ENCODE measurements at places on chromosomes 12 and 14.

GRCh38 chr12:116878567-116879508 lies 2.4 kb downstream of the HRK start:
- DNase-seq, result no peak

- no peak for DNase-seq
Observed at GRCh38 chr14:87995500-87996290, 2.7 kb upstream of the GALC start.

DNA sequence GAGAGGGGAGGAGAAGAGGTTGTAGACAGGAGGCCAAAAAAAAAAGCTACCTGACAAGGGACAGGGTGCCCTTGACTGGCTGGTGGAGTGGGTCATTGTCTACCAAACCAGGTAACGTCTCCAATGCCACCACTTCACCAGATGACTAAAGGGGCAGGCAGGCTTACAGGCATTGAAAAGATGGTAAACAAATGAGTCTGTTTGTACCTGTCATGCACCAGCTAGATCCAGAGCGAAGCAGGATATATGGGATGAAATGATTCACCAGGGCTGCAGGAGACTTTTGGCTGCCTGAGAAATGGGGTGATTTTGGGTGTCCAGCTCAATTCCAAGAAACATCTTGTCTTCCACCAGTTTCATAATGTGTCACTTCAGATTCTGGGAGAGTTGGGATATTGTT lies 4.0 kb downstream of the C12orf54 start:
- no peak for DNase-seq

- no peak for DNase-seq
Observed at GRCh38 chr12:78375461-78375860, 489.1 kb upstream of the SYT1 start.

- no peak for DNase-seq
Observed at GRCh38 chr12:124361996-124362395, 67.1 kb downstream of the RFLNA start.

DNA sequence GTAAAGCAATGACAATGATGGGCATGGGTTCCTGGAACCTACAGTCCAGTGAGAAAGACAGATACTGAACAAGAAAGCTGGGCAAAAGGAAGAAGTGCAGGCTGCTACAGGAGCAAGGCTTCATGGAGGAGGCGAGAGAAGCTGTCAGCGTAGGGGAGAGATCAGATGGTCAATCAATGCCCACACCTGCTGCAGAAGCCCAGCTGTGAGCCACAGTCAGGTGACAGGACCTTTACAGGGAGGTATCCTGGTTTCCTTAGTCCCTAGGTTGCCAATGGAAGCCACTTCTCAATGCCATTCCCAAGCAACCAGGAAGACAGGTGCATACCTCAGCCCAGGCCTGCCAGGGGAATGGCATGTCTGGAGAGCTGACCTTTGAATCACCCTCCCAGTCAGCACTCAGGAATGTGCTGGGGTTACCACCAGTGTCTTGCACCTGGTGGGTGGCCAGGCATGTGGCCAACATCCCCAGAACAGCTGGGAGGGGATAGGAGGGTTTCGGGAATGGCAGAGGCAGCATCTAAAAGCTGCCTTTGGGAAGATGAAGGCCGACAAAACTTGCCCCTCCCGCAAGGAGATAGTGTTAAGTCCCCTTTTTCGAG lies 170.3 kb downstream of the TTC7B start:
- DNase-seq, result no peak

DNA sequence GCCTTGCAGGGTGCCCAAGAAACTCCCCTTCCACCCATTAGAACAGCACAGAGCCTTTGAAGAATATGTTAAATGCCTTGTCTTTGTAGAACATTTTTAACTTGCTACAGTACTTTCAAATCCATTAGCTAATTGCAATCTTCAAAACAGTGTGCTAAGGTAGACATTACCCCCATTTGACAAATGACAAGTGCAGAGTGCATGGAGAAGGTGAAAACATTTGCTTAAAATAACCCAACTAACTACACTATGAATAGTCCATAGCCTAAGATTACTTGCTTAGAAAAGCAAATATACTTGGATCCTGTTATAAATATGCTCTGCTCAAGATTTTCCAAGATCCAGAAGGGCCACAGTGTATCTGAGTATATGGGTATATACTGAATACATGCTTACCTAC lies 87.0 kb upstream of the G2E3 start:
- DNase-seq, result no peak

- no peak for DNase-seq
Observed at GRCh38 chr12:70806827-70807226, 113.7 kb downstream of the PTPRR start.

GRCh38 chr12:53227341-53227740 lies 4.7 kb downstream of the RARG start:
- DNase-seq, result no peak

GRCh38 chr12:132245521-132246101 lies 83.8 kb downstream of the GALNT9 start:
- no peak for DNase-seq

DNA sequence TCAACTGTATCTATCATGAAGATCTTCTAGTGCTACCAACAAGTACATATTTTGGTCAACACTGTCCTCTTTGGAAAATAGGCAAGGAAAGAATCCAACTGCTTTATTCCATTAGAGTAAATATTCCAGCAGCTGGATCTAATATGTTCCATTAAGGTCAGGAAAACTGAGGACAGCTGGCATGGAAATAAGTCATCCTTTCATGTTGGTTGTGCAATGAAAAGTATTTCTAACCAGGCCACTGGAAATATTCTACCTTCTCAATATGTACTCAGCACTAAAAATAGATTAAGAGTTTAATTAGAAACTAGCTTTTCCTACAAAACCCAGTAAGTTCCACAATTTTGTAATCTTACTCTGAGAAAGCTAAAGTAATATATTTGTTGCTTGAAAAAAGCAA lies 19.6 kb downstream of the HIGD1C start:
- DNase-seq, result no peak

- DNase-seq, result peak; percentile 24
Observed at GRCh38 chr14:81302638-81303037, 81.9 kb upstream of the GTF2A1 start.

GRCh38 chr12:6189028-6189427 lies 11.2 kb upstream of the CD9 start:
- DNase-seq, result no peak

GRCh38 chr12:1530592-1531152 lies 63.7 kb downstream of the FBXL14 start:
- no peak for DNase-seq

- no peak for DNase-seq
Observed at GRCh38 chr14:90294872-90295271, 36.9 kb downstream of the NRDE2 start.

GRCh38 chr14:51554339-51554920 lies 97.3 kb upstream of the FRMD6 start:
- no peak for DNase-seq

GRCh38 chr14:76267322-76268046 lies 108.5 kb upstream of the ESRRB start:
- DNase-seq, result no peak

GRCh38 chr14:95407354-95407753 lies 87.6 kb upstream of the CLMN start:
- DNase-seq, result no peak

- no peak for DNase-seq
Observed at GRCh38 chr12:110841007-110841406, 5.8 kb upstream of the CCDC63 start.

- no peak for DNase-seq
Observed at GRCh38 chr12:54162741-54163140, 26.0 kb downstream of the SMUG1 start.

DNA sequence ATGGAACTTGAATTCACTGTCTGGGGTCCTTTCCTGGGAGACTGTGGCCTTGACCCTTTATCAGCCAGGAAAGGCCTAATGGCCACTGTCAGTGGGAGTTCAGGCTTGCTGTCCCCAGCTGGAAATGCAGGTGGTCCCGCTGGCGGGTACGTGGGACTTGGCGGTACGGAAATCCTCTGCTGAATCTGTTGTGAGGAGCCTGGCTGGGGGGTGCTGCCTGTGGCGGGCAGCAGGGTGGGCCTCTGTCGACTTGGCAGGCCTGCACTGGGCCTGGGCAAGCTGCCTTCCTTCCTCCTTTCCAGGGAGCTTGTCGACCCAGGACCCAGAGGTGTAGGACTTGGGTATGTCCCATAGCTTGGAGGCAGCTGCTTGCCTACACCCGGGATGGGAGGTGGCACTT lies 26.3 kb downstream of the ZFYVE21 start:
- no peak for DNase-seq

GRCh38 chr12:77251799-77252198 lies 186.4 kb upstream of the E2F7 start:
- DNase-seq, result no peak

Data from NCI-H510A (cell line).